ENCODE measurements at places on chromosomes 12 and 14.

- DNase-seq = no peak
These were observed 37.6 kb upstream of the SLCO1C1 start for GRCh38 chr12:20657496-20657895.

- DNase-seq = no peak
These were observed 967.9 kb upstream of the SEL1L start for GRCh38 chr14:82501554-82501953.

DNA sequence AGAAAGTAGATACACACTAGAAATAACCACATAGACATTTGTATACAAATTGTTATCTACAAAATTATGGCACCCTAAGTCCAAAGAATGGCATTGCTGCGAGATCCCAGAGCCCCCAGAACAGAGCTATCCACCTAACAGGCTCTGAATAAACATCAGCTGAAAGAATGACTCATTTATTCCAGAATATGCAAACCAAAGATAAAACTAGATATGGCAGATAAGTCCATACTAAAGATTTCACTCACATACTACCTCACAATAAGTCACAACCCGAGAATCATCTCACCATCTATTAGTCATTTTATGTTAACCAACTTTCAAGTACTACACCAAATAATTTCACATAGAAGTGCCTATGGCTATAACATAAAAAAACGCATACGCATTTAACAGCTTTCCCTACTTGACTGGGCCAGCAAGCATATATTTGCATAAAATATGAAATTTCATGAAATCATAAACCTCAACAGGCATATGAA lies 5.6 kb downstream of the CNIH1 start:
- DNase-seq = no peak

DNA sequence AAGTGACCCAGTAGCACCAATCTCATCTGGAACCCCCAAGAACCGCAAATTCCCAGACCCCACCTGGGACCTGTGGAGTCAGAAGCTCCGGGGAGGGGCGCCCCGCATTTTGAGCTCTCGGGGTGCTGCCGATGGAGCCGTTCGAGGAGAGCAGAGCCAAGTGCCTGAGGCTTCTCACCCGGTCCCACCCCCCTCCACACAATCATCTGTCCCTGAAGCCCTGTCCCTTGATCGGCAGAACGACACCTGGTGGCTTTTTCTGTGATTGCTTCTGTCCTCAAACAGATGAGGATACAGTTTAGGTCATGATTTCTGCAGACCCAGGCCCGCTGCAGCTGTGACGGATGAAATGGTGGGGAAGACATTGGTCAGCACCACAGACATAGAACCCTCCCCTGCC lies 74.7 kb downstream of the NOC4L start:
- DNase-seq = peak; percentile 45

DNA sequence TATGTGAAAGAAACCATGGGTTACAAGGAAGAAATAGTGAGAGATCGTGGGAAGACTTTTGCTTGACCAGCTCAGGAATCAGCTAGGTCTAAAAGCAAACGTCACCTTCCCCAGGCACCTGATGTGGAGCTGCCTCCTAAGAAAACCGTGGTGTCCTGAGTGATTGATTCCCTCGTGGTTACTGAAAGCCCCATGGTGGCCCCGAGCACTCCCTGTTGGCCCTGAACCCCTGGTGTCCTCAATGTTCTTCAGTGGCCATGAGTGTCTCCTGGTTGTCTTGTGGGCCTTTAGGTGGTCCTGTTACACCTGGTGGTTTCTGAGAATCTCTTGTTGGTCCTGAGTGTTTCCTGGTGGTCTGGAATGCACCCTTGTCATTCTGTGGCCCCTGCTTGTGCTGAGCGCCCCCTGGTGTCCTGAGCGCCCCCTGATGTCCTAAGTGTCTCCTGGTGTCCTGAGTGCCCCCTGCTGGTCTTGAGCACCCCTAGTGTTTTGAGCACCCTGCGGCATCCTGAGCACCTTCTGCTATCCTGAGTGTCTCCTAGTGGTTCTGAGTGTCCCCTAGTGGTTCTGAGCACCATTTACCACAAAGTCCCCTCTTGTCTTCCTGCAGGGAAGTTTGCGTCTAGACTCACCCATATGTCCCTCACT lies 518.7 kb downstream of the TMEM121 start:
- no peak for DNase-seq

DNA sequence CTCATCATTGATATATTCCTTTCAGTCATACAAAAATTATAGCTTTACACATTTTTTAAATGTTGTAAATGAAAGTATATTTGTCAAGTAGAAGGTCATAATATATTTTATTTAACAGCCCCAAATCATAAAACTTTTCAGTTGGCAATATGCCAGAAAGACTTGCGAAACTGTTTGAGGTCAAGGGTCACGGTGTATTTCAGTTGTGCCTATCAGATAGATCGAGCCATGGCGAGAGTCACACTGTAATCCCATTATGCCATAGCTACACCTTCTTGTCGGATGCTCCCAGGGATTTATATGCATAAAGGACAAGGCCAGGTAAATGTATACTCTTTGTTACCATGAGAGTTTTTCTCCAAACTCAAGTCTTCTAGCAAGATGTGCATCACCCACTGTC lies 26.7 kb upstream of the G2E3 start:
- DNase-seq = no peak

- DNase-seq = no peak
These were observed 32.7 kb downstream of the ZCCHC8 start for GRCh38 chr12:122467983-122468382.

- peak; percentile 17 for DNase-seq
These were observed 40.5 kb downstream of the PSMA6 start for GRCh38 chr14:35332517-35333263.

DNA sequence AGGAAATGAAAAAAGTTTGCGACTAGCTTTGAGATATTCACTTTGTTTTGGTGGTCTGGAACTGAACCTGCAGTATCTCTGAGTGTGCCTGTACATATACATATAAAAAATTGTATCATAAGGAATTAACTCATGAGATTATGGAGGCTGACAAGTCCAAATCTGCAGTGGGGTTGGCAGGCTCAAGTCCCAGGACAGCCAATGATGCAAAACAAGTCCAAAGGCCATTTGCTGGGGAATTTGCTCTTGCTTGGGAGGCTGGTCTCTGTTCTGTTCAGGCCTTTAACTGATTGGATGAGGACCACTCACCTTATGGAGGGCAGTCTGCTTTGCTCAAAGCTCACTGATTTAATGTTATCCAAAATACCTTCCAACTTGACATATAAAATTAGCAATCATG lies 66.8 kb downstream of the FGD4 start:
- no peak for DNase-seq

Measured in DMS153 (cell line).